Activated T-helper 2 cell treated with anti-CD3 and anti-CD28 coated beads, Interferon-gamma antibody, Interleukin-2, Interleukin-4, amounts not matched to agents 10 μg/mL and 5 μg/mL and 100 μg/mL, durations not matched to agents 14 hours and 24 hours and 36 hours (primary cell): ENCODE measurements at places on chromosomes 4 and X.
A peak's percentile ranks its signal among the peaks of the same experiment; 100 is the strongest.

DNA sequence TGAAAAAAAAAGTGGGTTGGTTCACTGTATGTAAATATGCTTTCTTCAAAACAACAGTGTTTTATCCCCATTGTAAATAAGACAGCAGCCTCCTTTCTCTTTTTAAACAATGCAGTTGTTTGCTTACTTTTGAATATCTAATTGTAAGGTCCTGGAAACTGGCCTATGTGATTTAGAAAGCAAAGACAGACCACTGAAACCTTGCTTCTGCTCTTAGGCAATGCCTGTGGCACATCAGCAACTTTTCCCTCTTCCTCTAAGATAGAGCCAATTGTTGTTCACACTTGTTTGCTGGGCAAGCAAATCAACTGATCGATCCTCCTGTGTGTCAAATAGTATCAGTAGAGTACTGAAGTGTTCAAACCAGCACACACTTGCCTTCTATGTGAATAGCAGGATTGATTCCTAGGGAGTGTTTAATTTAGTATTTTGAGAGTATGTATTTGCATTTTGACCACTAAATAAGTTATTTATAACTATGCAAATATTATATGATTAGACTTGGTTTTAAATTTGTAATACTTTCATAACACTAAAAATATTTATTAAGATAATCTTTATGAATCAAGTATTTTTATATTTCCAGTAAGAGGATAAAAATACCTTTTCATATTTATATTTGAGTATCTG is 55.4 kb upstream of the GRPR start:
- H3K4me1 ChIP-seq: no peaks in the 10 kb centered on the region
- no peaks in the 10 kb centered on the region for H3K27me3 ChIP-seq
- H3K4me3 ChIP-seq: no peak overlapping the region

DNA sequence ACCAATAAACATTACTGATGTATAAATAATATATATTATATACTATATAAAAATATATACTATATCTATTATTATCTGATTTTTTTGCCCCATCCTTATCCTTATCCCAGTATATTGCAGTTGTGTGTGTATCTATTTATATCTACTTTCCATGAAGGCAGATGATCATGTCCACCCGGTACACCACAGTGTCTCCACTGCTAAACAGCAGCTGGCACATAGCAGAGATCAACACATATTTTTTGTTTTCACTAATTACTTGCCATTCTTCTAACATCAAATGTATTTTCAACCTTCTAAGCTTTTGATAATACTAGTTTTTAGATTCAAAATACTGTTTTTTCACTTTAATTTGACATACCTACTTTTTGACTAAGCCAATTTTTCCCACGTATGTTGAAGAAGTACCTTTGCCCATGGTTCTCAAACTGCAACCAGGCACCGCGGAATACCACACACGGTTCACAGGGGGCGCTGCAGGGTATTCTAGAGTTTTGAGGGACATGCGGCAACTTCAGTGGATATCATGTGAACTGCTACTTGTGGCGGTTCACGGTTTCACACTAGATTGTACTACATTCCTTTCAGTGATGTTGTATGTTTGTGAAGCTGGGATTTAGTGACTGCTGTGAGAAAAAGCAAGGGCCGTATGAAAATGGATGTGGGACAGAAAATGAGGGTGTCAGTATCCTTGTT is 182.5 kb upstream of the NPY2R start:
- no peak overlapping the region for H3K27ac ChIP-seq
- H3K4me1 ChIP-seq: no peaks in the 10 kb centered on the region
- no peak overlapping the region for H3K4me3 ChIP-seq
- no peaks in the 10 kb centered on the region for H3K27me3 ChIP-seq
- no peak for DNase-seq
- H3K36me3 ChIP-seq: no peaks in the 10 kb centered on the region

GRCh38 chrX:35351795-35352483 is 409.3 kb downstream of the FAM47B start:
- no peak overlapping the region for H3K27ac ChIP-seq
- no peaks in the 10 kb centered on the region for H3K27me3 ChIP-seq
- H3K36me3 ChIP-seq: no peaks in the 10 kb centered on the region
- no peak for DNase-seq
- H3K4me1 ChIP-seq: no peaks in the 10 kb centered on the region

GRCh38 chrX:106159861-106160282 is 8.2 kb upstream of the PWWP3B start:
- H3K4me3 ChIP-seq: no peak overlapping the region
- no peaks in the 10 kb centered on the region for H3K4me1 ChIP-seq
- no peak for DNase-seq
- no peaks in the 10 kb centered on the region for H3K27me3 ChIP-seq
- no peak overlapping the region for H3K27ac ChIP-seq
- H3K36me3 ChIP-seq: no peaks in the 10 kb centered on the region

- no peak overlapping the region for H3K27ac ChIP-seq
- no peaks in the 10 kb centered on the region for H3K36me3 ChIP-seq
- H3K4me3 ChIP-seq: no peak overlapping the region
- peaks cover 5% of the 10 kb centered on the region for H3K27me3 ChIP-seq
Measured at GRCh38 chrX:104343428-104344129, 88.8 kb upstream of the ESX1 start.

GRCh38 chrX:17535229-17535628 is 160.2 kb downstream of the NHS start:
- no peaks in the 10 kb centered on the region for H3K27me3 ChIP-seq
- H3K4me1 ChIP-seq: peaks cover 9% of the 10 kb centered on the region
- DNase-seq: no peak
- H3K27ac ChIP-seq: no peak overlapping the region
- H3K36me3 ChIP-seq: no peaks in the 10 kb centered on the region

GRCh38 chr4:119240568-119240967 is 28.1 kb downstream of the USP53 start:
- H3K4me3 ChIP-seq: no peak overlapping the region
- no peak overlapping the region for H3K27ac ChIP-seq
- H3K27me3 ChIP-seq: no peaks in the 10 kb centered on the region
- no peak for DNase-seq
- H3K36me3 ChIP-seq: peaks cover 8% of the 10 kb centered on the region

GRCh38 chr4:146252969-146253611 is 38.8 kb downstream of the REELD1 start:
- no peak overlapping the region for H3K27ac ChIP-seq
- no peak for DNase-seq
- H3K27me3 ChIP-seq: no peaks in the 10 kb centered on the region
- H3K4me3 ChIP-seq: no peak overlapping the region
- no peaks in the 10 kb centered on the region for H3K4me1 ChIP-seq

- no peak for DNase-seq
- H3K4me3 ChIP-seq: no peak overlapping the region
- H3K27me3 ChIP-seq: peaks cover 2% of the 10 kb centered on the region
- no peak overlapping the region for H3K27ac ChIP-seq
- H3K4me1 ChIP-seq: peaks cover 44% of the 10 kb centered on the region
Measured at GRCh38 chr4:112172180-112172579, 26.9 kb downstream of the FAM241A start.

- no peak for DNase-seq
- no peaks in the 10 kb centered on the region for H3K36me3 ChIP-seq
- no peaks in the 10 kb centered on the region for H3K4me1 ChIP-seq
- no peak overlapping the region for H3K27ac ChIP-seq
- H3K27me3 ChIP-seq: no peaks in the 10 kb centered on the region
Measured at GRCh38 chr4:91471280-91471679, 832.5 kb upstream of the GRID2 start.

DNA sequence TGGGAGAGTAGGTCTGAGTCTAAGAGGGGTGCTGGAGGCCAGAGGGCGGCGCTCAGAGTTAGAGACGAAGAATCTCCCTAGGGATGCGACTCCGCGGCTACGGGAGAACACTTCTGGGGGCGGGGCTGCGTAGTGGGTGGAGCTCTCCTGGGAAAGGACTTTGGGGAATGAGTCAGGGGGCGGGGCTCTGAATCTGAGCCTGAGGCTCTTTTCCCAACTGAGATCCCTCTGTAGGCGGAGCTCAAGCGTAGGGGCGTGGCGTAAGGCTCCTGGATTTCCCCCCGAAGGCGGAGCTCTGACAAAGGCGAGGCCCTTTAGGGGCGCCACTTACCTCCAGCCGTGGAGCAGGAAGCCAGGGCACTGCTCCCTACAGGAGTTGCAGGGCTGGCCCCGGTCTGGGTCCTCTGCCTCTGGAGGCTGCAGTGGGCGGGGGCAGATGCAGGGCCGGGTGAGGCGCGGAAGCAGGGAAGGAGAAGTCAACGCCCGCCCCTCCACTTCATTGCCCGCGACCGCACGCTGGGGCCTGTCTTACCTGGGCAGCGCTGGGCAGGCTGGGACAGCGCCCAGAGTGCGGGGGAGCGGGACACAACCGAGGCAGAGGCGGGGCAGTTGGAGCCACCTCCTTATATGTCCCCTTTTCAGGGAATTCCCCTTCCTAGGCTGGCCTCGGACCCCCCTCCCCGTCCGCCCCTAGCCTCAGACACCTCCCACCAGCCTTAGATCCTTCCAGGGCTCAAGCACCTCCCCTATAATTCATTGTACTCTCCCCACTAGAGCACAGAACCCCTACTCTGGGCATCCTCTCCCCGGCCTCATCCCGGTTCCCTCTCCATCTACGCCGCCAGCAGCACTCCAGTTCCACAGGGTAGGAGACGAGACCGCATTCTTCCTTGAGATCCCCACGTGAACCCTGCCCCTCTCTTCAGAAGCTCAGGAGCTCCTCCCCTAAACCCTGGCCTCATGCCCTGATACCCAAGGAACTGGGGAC is 1.6 kb downstream of the PRICKLE3 start:
- peak overlapping the region; percentile 86 for H3K4me3 ChIP-seq
- peak; percentile 15 for DNase-seq
- peaks cover 18% of the 10 kb centered on the region for H3K4me1 ChIP-seq

- H3K36me3 ChIP-seq: no peaks in the 10 kb centered on the region
- no peak for DNase-seq
- peak overlapping the region; percentile 52 for H3K27ac ChIP-seq
- peak overlapping the region; percentile 72 for H3K4me3 ChIP-seq
- H3K4me1 ChIP-seq: peaks cover 17% of the 10 kb centered on the region
- peaks cover 76% of the 10 kb centered on the region for H3K27me3 ChIP-seq
Measured at GRCh38 chr4:133149364-133149695, 236 bp downstream of the PCDH10 start.

- no peak for DNase-seq
- no peaks in the 10 kb centered on the region for H3K4me1 ChIP-seq
- H3K27ac ChIP-seq: no peak overlapping the region
- H3K27me3 ChIP-seq: no peaks in the 10 kb centered on the region
Measured at GRCh38 chr4:104205116-104205515, 289.6 kb downstream of the CXXC4 start.

GRCh38 chr4:95049551-95050233 is 291.9 kb downstream of the BMPR1B start:
- no peak overlapping the region for H3K27ac ChIP-seq
- H3K4me3 ChIP-seq: no peak overlapping the region
- DNase-seq: no peak
- no peaks in the 10 kb centered on the region for H3K4me1 ChIP-seq
- no peaks in the 10 kb centered on the region for H3K36me3 ChIP-seq
- H3K27me3 ChIP-seq: no peaks in the 10 kb centered on the region

DNA sequence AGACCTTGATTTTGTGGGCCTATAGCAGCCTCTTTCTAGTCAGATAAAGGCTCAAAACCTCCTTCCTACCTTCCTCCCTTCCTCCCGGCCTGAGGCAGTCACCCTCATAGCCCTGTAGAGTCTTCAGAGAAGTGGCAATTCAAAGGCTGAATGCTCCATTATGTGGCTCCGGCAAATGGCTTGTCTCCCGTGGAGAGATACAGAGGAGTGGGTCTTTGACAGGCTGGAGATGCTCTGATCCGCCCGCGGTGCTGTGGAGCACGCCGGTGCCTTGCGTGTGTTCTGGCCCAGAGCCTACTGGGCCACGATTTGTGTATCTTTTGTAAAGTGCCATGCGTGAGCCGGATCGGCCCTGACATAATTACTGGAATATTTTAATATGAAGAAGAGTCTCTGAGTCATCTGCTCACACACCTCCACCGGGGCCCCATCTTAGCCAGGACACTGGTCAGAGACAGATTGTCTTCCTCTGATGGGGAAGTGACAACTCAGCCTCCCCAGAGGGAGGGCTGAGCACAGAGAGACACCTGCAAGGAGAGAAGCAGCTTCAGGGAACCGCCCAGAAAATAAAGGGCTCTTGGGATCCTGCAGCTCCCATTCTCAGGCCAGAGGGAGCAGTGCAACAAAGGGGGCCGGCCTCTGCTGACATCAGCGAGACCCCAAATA is 88.7 kb downstream of the DCTD start:
- H3K4me3 ChIP-seq: no peak overlapping the region
- no peak overlapping the region for H3K27ac ChIP-seq

DNA sequence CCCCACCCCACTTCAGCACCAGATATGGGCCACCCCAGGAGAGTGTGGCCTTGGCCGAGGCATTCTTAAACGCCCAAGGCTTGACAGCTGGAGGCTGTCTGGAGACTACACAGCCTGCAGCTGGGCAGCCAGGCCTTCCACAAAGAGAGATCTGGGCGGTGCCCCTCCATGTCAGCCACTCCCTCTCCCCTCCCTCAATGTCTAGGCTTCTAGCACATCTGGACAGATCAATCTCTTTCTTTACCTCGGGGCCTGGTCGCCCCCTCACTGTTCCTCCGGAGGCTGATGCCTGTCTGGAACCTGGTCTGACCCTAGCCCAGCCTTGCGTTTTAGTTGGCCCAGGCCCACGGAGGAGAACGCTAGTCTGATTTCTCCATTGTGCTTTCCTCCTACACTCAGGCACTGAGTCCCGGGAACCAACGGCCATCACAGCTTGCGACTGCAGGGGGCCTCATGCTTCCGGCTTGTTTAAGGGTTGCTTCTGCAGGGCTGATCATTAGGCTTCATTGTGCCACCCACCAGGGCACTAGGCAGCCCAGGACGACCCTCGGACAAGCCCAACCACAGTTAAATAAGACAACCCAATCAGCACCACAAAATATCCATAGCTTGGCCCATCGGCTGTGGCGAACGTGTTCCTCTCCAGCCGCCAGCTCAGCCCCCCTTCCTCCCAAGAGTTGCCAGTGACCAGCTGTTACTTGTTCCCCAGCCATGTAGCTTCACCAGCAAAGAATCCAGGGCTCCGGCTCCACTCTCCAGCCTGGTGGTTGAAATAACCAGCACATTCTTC is 200.6 kb downstream of the BCOR start:
- H3K36me3 ChIP-seq: no peaks in the 10 kb centered on the region
- peaks cover 2% of the 10 kb centered on the region for H3K27me3 ChIP-seq
- no peak overlapping the region for H3K4me3 ChIP-seq
- H3K4me1 ChIP-seq: peaks cover 6% of the 10 kb centered on the region

GRCh38 chr4:32789026-32789608 is 2068.9 kb downstream of the PCDH7 start:
- no peaks in the 10 kb centered on the region for H3K27me3 ChIP-seq
- no peak for DNase-seq
- H3K4me3 ChIP-seq: no peak overlapping the region
- no peaks in the 10 kb centered on the region for H3K36me3 ChIP-seq
- no peak overlapping the region for H3K27ac ChIP-seq
- no peaks in the 10 kb centered on the region for H3K4me1 ChIP-seq

DNA sequence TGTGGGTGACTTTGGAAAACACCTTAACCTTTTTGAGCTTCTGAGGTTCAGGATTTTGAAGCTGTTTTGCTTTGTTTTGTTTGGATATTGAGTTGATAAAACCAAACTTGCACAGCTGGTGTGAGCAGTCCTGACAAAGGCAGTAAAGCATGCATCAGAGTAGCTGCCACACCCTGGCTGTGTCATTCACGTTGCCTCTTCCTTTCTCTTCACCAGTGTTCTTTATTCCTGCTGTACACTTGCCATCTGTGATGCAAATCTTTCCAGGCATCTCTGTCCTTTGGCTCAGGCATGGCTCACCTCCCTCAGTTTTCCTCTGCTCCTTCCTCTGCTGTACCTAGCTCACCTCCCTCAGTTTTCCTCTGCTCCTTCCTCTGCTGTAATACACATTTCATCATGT is 1850.2 kb upstream of the AGA start:
- no peak overlapping the region for H3K27ac ChIP-seq
- H3K27me3 ChIP-seq: no peaks in the 10 kb centered on the region
- DNase-seq: no peak
- no peak overlapping the region for H3K4me3 ChIP-seq
